Articular chondrocyte of knee joint (primary cell): ENCODE measurements at places on chromosomes 11 and 22. TPM values are rescaled to one million over a fixed set of nuclear protein-coding genes. Genes with fewer than 3 reads are reported as not detected.

Gene PDGFB
- total RNA-seq, result 0.32 TPM in 1 of 2 replicates, not detected in the other

Gene OR8I2
- total RNA-seq, result not detected in 2 replicates

Gene ZP1
- total RNA-seq, result not detected in 2 replicates

Gene KCNQ1
- not detected in 2 replicates for total RNA-seq

Gene FDXACB1
- total RNA-seq, result 1.7 and 2.6 TPM in 2 replicates

Gene RASSF10
- not detected in 2 replicates for total RNA-seq

Gene NRXN2
- 2.6 and 7.6 TPM in 2 replicates for total RNA-seq

Gene MAML2
- total RNA-seq, result 18.8 and 30.6 TPM in 2 replicates

Gene MFNG
- 0.39 and 0.86 TPM in 2 replicates for total RNA-seq

Gene GRAP2
- total RNA-seq, result not detected in 2 replicates

Gene NXPE2
- total RNA-seq, result 0.39 and 0.76 TPM in 2 replicates

Gene PDHX
- 33.3 and 46.7 TPM in 2 replicates for total RNA-seq

Gene AQP11
- total RNA-seq, result 0.78 and 1.2 TPM in 2 replicates

Gene ATP5MG
- 40.5 and 45.1 TPM in 2 replicates for total RNA-seq

Gene OR10A2
- not detected in 2 replicates for total RNA-seq

Gene DDIAS
- total RNA-seq, result 2.6 and 3.1 TPM in 2 replicates

Gene GRK3
- total RNA-seq, result 1.7 and 2.2 TPM in 2 replicates

Gene CHADL
- 0.78 and 1.5 TPM in 2 replicates for total RNA-seq

Gene SLC6A5
- not detected in 2 replicates for total RNA-seq

Gene NPTXR
- total RNA-seq, result 2.6 and 3.0 TPM in 2 replicates

Gene FAT3
- 13.9 and 14.6 TPM in 2 replicates for total RNA-seq

Gene RIMBP3C
- under 0.01 and 0.32 TPM in 2 replicates for total RNA-seq

Gene MMP8
- 0.22 TPM in 1 of 2 replicates, not detected in the other for total RNA-seq

Gene DBX1
- not detected in 2 replicates for total RNA-seq

Gene CALCA
- total RNA-seq, result 0.22 TPM in 1 of 2 replicates, not detected in the other

Gene ARHGAP20
- 9.8 and 10.3 TPM in 2 replicates for total RNA-seq

Gene NEFH
- total RNA-seq, result 0.22 and 0.39 TPM in 2 replicates

Gene ROBO4
- 0.26 and 1.1 TPM in 2 replicates for total RNA-seq

Gene TRIM49D1
- total RNA-seq, result not detected in 2 replicates

Gene LARGE2
- not detected in 2 replicates for total RNA-seq

Gene CCDC81
- 0.52 and 1.1 TPM in 2 replicates for total RNA-seq

Gene MOGAT2
- 0.13 TPM in 1 of 2 replicates, not detected in the other for total RNA-seq

Gene KCTD17
- 18.8 and 19.3 TPM in 2 replicates for total RNA-seq

Gene TIGD3
- 0.13 TPM in 1 of 2 replicates, not detected in the other for total RNA-seq

Gene DDX25
- not detected in 2 replicates for total RNA-seq

Gene SCGB2A2
- not detected in 2 replicates for total RNA-seq

Gene UPK2
- total RNA-seq, result 0.22 TPM in 1 of 2 replicates, not detected in the other

Gene KLHL35
- total RNA-seq, result 1.8 and 2.7 TPM in 2 replicates

Gene UCP2
- 5.1 and 8.6 TPM in 2 replicates for total RNA-seq
